RWPE1 (cell line): ENCODE measurements at places on chromosomes 13 and 19.

- DNase-seq, result no peak
Observed at GRCh38 chr13:113822266-113822665, 41.6 kb downstream of the GAS6 start.

GRCh38 chr13:44819245-44819644 is 170.0 kb downstream of the NUFIP1 start:
- DNase-seq, result peak; percentile 85

- DNase-seq, result no peak
Observed at GRCh38 chr19:46287585-46287984, 9.3 kb upstream of the HIF3A start.

GRCh38 chr13:59356607-59357006 is 807.1 kb downstream of the DIAPH3 start:
- DNase-seq, result no peak

GRCh38 chr13:102440259-102440936 is 38.5 kb upstream of the FGF14 start:
- DNase-seq, result peak; percentile 29

DNA sequence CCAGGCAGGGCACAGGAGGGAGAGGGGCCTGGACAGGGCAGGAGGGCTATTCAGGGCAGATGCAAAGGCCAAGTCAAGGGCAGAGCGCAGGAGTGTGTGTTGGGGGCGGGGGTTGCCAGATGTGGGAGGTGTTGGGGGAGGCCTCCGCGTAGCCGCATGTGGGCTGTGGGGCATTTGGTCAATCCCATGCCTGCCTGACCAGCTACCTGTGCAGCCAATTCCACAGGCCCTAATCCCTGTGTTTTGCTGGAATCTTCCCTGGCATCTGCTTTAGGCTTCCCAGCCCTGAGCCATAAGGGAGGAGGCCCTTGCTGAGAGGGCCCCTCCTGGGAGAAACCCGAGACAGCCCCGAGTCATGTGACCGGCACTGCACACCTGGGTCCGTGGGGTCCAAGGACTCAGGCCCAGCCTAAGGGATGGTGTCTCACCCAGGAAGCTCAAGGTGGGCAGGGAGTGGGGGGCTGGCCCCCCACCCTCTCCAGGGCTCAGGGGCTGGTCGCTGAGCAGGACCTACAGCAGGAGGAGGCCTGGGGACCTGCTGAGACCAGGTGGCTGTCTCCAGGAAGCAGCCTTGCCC is 20.3 kb downstream of the RFX1 start:
- DNase-seq, result no peak

DNA sequence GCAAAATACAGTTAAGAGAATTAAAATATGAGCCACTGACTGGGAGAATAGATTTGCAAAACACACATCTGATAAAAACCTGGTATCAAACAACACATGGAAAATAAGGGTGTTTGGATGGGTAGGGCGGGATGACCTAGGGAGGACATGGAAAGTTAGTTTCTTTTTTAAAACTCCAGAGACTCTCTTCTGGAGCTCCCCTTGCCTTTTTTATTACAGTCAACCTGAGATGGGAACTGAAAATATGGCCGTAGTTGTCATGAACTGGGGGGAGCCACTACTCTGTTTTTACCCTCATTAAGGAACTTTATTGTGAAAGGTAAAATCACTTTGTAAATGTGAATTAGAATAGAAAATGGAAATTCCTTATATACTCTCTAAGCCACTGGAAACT is 113.0 kb downstream of the ATP11A start:
- DNase-seq, result no peak

DNA sequence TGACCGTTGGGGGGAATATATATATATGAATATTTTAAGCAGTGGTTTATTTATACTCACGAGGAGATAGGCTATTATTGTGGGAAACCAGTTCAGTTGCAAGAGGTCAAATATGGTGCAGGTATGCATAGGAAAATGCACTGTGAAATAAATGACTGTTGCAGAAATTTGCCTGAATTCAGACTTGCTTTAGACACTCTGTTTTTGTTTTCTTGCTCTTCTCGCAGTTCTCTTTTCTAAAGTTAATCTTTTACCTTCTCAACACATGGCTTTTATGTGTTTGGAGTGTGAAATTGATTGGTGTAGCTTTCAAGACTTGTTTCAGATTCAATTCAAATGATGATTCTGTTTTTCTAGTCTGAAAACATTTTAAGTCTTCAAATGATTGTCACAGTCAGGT is 109.7 kb downstream of the LRCH1 start:
- DNase-seq, result no peak

GRCh38 chr13:49302817-49303216 is 55.1 kb downstream of the CDADC1 start:
- no peak for DNase-seq

DNA sequence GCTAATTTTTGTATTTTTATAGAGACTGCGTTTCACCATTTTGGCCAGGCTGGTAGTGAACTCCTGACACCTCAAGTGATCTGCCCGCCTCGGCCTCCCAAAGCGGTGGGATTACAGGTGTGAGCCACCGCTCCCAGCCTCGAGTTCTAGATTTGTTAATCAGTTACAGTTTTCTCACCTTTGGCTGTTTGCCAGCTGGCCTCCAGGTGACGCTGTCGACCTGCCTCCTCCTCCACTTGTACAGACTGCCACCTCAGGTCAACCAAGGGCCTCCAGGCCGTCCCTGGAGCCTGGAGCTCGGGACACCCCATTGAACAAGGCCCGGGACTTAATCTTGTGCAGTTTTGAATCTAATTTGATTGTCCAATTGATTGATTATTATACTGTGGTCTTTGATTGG is 45.5 kb downstream of the IER2 start:
- no peak for DNase-seq

GRCh38 chr13:50589651-50590054 is 253.8 kb downstream of the DLEU7 start:
- DNase-seq, result peak; percentile 60

DNA sequence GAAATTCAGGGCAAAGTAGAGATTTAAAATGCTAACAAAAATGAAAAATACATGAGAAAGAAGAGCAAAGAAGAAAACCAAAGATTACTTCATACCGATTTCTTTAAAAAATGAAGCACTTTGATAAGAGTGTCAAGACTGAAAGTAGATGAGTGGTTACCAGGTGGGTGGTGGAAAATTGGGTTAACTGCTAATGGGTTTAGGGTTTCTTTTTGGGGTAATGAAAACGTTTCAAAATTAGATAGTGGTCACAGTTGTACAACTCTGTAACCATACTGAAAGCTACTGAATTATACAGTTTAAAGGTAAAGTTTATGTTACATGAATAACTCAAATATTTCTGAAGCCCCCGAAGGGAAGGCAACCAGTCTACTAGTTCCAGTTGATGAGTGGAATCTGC is 179.4 kb downstream of the NDFIP2 start:
- DNase-seq, result no peak

DNA sequence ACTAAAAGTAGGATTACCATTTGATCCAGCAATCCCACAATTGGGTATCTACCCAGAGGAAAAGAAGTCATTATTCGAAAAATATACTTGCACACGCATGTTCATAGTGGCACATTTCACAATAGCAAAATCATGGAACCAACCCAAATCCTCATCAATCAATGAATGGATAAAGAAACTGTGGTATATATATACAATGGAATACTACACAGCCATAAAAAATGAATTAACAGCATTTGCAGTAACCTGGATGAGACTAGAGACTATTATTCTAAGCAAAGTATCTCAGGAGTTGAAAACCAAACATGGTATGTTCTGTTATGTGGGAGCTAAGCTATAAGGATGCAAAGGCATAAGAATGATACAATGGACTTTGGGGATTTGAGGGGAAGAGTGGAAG is 3.0 kb downstream of the ZNF708 start:
- no peak for DNase-seq

DNA sequence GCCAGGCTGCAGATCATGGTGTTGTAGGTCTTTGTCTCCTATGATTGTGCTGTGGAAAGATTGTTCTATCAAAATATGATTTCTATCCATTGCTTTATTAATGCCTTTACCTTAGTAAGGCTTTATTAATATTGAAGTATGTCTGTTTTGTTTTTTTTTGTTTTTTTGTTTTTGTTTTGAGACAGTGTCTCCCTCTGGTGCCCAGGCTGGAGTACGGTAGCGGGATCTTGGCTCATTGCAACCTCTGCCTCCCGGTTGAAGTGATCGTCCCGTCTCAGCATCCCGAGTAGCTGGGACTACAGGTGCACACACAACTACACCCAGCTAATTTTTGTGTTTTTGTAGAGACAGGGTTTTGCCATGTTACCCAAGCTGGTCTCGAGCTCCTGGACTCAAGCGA is 7.7 kb downstream of the IRGC start:
- no peak for DNase-seq

GRCh38 chr19:15109768-15110417 is 2.7 kb downstream of the SYDE1 start:
- DNase-seq, result no peak

DNA sequence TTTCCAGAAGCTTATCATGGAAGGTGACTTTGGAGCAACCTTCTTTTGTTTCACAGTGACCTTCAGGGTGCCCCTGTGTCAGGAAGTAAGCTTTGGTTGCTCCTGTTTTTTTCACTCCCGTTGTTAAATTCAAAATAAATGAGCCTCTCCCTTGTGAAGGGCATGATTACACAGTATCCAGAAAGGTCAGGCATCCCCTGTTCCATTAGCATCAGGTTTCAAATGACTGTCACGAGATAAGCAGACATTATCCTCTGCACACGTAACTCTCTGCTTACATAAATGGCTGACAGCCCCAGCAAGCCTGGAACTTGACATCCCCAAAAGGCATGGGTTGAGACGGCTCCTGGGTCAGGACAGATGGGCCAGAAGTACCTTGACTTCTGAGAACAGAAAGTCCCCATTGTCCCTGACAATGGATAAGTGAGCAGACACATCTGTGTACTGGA is 52.0 kb downstream of the RAB20 start:
- no peak for DNase-seq

DNA sequence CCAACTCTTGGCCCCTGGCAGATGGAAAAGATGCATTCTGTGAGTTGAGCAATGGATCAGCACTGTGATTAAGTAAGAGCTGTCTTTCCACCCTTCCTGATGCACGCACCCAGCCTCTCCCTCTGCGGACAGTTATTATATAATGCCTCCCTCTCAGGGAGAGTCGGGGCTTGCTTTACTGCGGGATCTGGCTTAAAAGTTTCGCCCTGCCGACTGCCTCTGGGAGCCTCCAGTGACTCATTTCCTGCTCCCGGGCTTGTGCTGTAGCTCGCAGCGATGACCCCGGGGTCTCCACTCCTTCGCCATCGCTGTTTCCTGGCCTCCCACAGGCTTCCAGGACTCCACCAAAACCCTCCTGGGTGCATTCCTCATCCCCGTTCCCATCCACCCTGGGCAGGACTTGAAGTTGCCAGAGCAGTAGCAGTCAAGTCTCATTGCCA is 107.4 kb upstream of the SLC7A1 start:
- DNase-seq, result peak; percentile 79

- peak; percentile 36 for DNase-seq
Observed at GRCh38 chr19:45253396-45254027, 2.4 kb downstream of the MARK4 start.

GRCh38 chr13:95954266-95954665 is 98.9 kb downstream of the UGGT2 start:
- DNase-seq, result no peak

- no peak for DNase-seq
Observed at GRCh38 chr13:70502944-70503343, 394.7 kb upstream of the KLHL1 start.

GRCh38 chr13:98761126-98761985 is 8.9 kb upstream of the SLC15A1 start:
- DNase-seq, result peak; percentile 25

DNA sequence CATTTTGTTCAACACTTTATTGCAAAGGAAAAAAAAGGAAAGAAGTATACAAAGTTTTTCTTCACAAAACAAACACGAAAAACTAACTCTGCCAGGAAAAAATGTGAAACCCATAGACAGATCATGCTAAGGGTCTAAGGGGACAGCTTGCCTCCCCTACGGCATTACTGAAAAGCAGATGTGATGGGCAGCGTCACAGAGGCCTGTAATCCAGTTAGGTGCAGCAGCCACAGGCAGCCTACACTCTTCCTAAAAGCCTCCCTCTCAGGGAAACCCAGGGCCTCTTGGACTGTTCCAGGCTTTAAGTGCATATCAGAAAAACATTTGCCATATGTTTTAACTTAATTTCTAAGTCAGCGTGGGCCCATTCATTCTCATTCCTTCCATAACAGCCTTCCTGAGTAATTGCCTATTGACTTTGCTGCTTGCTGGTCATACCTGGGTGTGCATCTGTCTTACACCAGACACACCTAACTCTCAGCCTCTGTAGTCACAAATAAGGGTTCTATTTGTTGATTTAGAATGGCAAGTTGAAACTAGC is 135.7 kb upstream of the SERP2 start:
- peak; percentile 48 for DNase-seq

DNA sequence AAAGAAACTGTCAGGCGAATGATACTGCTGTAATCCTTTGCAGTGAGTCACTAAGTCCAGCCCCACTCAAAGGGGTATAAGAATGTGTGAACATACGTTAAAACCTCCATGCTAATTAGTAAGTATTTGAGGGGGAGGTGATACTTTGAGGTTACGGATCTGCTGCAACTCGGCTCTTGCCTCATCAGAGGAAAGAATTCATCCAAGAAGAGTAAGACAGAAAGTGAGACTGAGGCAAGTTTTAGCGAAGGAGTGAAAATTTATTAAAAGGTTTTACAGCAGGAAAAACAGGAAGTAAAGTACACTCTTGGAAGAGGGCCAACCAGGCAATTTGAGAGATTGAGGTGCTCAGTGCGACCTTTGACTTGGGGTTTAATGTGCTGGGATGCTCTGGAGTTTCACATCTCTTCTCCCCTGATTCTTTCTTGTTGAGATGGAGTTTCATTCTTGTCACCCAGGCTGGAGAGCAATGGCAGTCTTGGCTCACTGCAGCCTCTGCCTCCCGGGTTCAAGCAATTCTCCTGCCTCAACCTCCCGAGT is 9.8 kb downstream of the CLEC4M start:
- peak; percentile 55 for DNase-seq
